ENCODE measurements at places on chromosomes 5 and 9.
A peak's percentile ranks its signal among the peaks of the same experiment; 100 is the strongest.

DNA sequence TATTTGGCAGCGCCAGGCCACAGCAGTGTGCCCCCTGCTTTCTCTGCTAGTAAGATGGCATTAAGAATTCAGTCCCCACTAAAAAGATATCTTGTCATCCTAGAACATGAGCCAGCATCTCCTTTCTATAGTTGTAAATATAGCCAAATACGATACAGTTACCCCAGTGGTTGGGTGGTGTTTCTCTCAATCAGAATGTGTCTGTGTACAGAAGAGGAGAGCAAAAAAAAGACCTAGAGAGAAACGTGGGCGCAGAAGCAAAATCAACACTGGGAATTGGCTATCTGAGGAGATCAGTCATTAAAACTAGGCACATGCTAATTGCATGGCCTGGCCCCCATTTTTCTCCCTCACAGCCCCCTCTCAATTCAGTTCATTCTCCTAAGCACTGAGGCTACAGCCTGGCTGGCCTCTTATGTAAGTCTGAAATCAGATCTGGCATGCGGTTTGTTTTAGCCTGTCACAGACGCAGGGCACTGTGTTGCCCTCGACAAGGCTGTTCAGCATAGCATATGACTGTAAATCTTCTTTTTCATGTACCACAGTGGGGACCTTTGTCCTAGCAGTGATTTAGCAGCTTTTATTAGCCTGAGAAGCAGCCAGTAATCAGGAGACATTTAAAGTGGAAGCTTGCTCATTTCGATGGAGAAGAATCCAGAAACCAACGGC is 57.8 kb downstream of the RORB start:
- DNase-seq, result no peak

DNA sequence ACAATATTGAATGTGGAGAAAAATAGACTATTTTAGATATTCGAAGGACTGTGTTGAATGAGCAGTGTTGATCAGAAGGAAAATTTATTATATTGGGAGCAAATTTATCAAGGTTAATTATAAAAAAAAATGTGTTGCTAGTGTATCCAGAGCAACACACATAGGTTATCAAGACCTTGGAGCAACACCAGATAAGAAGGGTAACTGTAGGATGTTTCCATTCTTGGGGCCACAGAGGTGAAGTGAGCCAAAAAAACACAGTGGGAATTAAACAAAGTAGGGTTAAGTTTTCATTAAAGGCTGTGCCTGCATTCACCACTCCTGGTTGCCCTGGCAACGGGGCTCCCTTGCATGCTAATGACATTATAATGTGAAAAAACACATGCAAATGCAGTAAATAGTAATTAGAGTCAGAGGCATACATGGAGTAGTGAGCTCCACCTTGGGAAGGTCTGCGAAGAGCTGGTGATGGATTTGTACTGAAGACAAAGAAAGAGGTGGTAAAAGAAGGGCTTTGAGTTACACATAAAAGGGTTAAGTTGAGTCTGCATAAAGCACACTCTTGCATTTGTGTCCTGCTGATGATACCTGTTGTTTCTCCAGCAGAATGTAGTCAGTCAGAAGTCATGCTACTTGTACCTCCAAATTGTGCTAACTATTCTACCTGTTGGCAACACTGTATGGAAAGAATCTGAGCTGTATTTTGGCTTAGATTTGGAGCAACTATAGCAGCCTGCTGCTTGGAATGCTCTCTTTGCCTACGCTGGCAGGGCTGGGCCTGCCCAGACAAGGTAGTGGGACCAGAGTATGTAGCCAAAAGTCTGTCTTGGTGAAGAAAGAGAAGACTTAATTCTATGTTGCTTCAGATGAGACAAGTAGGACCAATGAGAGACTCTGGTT is 59.6 kb downstream of the ATG10 start:
- DNase-seq, result no peak

DNA sequence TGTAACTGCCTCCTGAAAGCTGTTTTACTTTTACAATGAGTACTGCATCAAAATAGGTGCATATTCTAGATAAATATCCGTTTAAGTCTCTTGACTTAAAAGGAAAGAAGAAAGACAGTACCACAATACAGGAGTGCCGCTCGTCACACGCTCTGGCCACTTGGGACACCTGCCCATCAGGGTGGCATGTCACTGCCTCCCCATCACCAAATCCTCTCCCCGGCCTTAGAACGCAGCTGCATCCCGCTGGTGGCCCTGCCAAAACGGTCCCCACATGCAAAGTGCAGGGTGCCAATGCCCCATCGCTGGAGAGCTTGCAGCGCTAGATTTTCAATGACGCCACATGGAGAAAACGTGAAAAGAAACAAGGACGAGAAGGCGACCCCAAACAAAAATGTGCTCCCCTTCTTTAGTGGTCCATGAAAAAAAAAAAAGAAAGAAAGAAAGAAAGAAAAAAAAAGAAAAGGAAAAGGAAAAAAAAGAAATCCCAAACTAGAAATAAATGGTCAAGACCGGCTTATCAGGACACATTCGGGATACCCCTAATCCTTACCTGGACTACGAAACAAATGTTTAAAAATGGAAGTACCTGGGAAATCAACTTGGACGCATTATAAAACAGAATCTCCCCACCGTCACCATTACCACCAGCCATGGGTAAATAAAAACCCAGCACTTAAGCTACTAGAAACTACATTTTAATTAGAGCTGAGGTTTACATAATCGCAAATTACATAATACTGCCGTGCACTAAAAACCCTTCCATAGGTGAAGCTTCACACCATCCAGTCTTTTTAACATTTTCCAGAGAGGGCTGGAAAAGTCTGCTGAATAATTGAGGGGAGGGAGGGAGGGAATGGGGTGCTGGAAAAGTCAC is 1.0 kb downstream of the ANKH start:
- DNase-seq, result peak; percentile 84

DNA sequence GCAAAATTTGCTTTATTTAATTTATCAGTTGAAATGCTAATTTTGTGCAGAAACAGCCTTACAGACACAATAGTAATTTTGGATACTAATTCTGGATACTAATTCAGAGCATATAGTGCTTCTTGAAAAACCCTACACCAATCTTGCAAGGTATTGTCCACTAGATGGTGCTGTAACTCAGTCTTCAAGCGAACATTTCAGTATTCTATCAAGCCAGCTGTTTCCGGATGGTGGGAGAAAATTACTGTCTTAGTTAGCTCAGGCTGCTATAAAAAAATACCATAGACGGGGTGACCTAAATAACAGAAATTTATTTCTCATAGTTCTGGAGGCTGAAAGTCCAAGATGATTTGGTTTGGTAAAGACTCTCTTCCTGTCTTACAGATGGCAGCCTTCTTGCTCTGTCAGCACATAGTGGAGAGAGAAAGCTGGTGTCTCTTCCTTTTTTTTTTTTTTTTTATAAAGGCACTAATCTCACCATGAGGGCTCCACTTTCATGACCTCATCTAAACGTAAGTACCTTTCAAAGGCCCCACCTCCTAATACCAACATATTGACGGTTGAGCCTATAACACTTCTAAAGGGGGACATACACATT is 1306.5 kb upstream of the CDH9 start:
- DNase-seq, result no peak

- DNase-seq, result no peak
These were observed 326.0 kb downstream of the NPR3 start for GRCh38 chr5:33037076-33037475.

DNA sequence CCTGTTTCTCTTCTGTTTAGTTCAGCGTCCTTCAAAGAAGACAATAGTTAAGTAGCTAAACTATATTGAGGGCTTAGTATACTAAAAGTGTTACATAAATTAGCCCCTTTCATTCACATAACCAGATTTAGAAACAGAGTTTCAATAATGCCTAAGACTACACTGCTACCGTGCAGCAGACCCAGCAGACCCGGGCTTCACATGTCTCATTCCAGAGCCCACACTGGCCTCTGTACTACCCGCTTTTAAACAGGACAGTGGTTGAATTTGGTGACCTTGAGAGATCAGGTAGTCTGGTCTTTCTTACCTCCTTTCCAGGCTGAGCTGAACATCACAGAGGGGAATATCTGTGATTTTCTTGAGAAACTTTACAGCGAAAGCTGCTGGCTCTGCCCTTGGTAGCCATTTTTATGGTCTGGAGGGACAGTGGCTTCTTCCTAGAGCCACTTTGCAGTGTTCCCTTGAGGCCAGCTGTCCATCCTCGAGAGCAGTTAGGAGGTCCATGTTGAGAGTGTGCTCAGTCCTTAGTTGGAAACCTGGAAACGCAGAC is 56.5 kb downstream of the SLC22A5 start:
- no peak for DNase-seq

- DNase-seq, result no peak
These were observed 10.4 kb upstream of the SPINK4 start for GRCh38 chr9:33229359-33230114.

DNA sequence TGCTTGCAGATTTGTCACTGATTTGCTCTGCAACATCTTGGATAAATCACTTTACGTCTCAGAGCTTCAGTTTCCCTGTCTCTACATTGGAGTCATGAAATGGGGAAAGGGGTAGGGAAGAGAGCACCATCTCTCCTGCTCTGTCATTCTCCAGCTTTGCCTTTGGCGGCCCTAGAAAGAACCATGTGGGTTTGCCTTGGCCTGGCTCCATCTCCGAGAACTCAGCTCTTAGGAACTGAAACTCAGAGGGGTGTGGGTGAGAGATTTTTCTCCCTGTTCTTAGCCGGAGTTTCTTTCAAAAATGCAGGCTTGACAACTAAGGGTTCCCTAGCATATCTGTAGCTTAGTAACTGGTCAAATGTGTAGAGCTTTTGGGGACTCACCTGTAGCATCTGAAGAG is 123.5 kb downstream of the SMARCA2 start:
- DNase-seq, result no peak

DNA sequence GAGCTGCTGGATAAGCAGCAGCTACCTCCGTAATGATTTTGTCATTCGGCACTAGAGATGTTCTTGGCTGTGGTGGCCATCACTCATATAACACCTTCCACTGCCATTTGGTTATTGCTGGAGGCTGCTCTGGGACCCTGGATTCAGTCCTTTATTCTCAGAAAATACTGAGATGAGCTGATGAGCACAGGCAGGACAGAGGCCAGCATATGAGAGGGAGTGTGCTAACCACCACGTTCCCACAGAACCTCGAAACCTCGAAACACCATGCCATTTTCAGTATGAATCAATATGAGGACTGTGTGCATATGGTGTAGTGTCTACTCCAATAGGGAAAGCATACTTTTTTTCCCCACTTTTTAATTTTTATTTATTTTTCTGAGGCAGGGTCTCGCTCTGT is 56.6 kb downstream of the ADAM19 start:
- no peak for DNase-seq

GRCh38 chr9:124268661-124269060 is 10.9 kb downstream of the NEK6 start:
- no peak for DNase-seq

GRCh38 chr5:135650081-135650480 is 71.3 kb upstream of the CXCL14 start:
- DNase-seq, result no peak

- no peak for DNase-seq
These were observed 677.7 kb upstream of the KLF4 start for GRCh38 chr9:108167136-108167900.

DNA sequence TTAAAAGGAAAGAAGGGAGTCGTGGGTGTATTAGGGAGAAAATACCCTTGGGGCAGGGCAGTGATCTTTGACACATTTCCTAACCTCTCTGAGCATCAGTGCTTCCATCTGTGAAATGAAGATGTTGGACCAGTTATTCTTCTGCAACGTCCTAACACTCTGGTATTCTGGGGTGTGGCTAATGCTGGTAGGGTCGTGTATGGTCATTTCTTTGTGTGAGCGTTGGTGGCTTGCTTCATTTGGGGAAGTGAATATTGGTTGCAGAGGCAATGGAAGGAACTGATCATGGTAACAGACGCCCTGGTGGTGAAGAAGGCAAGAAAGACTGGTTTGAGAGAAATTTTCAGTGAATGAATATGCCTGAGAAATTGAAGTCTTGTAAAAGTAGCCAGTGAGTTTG is 67.9 kb upstream of the TTC23L start:
- no peak for DNase-seq

- DNase-seq, result no peak
These were observed 140.1 kb upstream of the MOCS2 start for GRCh38 chr5:53249529-53250200.

- no peak for DNase-seq
These were observed 1.0 kb downstream of the TRIP13 start for GRCh38 chr5:893711-894110.

DNA sequence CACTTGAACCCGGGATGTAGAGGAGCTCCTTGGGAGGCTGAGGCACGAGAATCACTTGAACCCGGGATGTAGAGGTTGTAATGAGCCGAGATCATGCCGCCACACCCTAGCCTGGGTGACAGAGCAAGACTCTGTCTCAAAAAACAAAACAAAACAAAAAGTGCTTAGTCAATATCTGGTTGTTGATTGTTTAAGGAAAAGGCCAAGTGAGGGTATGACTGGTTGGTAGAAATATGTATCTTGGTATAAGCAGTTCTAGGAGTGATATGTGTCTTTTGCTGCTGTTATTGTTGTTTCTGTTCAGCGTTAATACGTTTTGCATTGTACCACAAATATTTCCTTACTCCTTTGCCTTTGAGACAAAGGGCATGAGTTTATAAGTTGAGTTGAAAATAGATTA is 210.7 kb upstream of the DMRT1 start:
- DNase-seq, result no peak

DNA sequence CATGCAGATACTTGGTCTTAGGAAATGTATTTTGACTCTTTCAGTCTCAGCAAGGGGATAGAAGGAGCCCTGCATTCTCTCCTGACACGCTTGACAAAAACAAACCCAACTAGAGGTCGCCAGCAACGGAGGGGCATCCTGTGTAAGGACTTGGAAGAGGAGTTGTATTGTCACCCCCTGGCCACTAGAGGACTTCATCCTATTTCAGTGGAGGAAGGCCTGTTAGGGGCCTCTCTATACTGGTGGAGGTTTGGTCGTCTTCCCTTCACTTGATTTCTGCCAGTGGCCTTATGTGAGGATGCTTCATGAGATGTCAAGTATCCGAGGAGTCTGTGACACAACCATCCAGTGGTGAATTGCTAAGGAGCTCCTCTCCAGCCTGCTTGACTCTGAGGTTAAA is 122.8 kb upstream of the STC2 start:
- no peak for DNase-seq

GRCh38 chr9:3215658-3216057 is 310.1 kb downstream of the RFX3 start:
- DNase-seq, result no peak

DNA sequence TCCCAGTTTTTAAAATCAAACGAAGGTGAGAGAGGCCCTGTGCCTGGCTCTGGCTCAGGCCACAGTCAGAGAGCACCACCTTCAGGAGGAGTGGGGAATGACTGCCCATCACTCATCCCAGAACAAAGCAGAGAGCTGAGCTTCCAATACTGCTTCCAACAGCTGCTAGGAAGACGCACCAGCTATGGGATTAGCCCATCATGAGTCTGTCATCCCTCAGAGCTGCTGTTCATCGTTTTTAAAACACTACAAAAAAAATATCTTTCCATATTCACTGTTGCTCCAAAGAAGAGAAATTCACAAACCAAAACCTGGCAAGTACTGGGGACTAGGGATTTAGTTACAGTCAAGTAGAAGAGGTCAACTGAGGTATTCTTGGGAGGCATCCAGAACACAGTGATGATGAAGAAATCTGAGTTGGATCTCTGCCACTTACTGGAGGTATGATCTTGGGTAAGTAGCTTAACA is 102.4 kb downstream of the CDK5RAP2 start:
- DNase-seq, result no peak

Data from CD4-positive, alpha-beta T cell treated with Interleukin-15 for 1 hour (primary cell).